GM12892 (cell line): ENCODE measurements at places on chromosomes 6 and 20.

GRCh38 chr6:42320762-42321161 lies 103.1 kb upstream of the MRPS10 start:
- no peak for DNase-seq

GRCh38 chr6:6616656-6617055 lies 28.1 kb downstream of the LY86 start:
- no peak for DNase-seq

DNA sequence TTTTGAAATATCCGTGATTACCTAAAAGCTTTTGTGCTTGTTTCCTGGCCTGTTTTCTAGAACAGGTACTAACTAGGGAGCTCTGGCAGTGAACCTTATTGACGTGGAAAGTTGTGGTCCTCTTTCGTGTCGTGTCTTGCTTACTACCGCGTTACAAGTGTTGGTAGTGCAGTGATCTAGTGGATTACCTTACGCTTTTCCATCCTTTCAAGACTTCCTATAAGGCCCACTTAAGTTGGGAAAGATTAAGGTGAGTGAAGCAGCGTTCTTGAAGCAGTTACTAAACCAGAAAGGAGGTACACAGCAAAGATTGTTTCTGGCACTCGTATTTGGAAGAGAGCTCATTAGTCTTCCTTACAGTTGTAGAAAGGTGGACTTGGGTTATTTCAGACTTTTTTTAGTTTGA lies 1.9 kb downstream of the PNRC1 start:
- no peak for DNase-seq

- no peak for DNase-seq
These were observed 219.8 kb upstream of the UFL1 start for GRCh38 chr6:96301781-96302180.

DNA sequence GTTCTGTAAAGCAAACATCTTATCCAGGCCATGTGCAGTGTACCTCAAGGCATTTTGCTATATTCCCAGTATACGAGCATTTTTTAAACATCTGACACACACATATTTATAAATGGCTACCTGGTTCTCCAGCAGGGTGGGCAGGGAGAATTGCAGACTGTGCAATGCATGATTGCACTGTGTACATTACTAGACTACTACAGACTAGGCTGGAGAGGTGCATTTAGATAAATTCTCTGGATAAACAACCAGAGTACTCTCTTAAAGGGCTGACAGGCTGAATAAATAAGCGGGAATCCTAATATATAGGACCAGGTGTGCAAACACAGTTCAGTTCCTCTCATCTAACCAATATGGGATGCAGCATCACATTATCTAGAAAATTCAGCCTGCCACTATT lies 428.3 kb upstream of the ARID1B start:
- no peak for DNase-seq

DNA sequence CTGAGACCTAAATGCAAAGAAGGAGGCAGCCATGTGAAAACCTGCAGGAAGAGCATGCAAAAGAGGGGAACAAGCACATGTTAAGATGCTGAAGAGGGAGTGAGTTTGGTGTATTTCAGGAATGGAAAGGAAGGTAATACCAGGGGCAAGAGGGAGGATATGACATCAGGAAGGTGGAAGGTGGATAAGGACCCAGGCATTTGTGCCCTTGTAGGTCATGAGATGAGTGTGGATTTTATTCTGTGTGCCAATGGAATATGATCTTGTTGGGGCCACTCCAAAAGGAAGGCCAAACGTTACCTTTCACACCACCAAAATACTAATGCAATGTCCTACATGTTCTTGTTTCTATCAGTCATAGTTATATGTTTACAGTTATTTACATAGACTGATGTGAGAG lies 17.2 kb upstream of the DOK5 start:
- DNase-seq = no peak

DNA sequence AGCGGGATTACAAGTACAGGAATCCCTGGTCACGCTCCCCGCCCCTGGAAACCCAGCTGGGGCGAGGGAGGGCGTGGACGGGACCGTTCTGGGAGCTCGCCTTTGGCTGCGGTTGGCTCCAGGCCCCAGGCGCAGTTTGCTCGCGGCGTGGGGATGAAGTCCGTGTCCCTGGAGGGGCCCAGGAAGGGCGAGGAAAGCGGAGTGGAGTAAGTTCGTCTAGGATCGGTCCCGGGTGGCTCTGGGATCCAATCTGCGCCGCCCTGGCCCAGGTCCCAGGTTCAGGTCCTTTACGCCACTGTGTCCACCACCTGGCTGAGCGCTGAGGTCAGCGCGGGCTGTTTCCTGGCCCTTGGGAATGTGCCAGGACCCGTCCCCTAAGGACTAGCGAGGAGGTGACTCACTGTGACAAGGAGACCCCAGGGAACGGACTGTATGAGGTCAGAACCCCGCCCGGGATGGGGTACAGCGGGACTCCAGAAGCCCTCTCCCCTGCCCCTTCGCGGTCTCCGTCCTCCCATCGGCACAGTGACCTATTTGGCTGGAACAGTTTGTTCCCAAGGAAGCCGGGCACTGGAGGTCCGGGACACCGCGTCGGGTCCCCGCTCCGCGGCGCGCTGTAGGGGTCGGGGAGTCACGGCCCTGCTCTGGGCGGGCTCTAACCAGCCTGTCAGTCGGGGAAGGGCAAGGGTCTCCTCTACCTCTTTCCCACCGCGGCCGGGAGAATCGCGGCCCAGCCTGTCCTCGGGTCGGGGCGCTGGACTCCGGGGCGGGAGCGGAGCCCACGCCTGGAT lies 724 bp downstream of the CDKN1A start:
- no peak for DNase-seq

DNA sequence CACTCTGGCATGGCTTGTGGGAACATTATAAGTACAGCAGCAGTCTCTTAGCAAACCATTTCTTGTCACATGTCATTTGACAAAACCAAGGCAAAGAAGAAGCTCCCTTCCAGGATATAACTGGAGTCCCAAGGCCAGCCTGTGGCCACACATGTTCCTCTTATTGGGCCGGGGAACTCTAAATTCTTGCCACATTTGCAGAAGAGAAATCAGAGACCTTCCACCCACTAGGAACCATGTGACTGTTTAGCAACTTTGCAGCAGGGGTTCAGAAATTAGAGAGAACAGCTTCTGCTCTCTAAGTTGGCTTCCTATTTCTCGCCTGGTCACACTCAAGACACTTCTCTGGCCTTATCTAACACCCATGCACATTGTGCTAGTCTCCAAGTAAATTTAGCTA lies 20.4 kb upstream of the MEP1A start:
- no peak for DNase-seq

DNA sequence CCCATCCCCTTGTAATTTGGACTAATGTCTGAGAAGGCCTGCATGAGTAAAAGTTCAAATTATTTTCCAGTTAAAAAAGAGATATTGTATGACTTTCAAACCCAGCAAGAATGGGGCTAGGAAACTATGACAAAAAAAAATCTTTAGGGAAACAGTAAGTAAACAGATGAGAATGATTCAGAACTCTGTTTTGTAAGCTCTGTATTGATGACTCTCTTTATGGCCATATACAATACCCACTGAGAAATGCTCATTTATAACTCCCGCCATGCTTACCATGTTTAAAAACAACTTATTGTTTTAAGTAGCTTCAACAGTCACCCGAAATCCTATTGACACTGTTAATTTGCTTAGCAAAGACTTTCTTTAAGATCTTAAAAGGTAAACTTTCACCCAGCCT lies 17.2 kb upstream of the PCK1 start:
- no peak for DNase-seq

- no peak for DNase-seq
These were observed 69.7 kb downstream of the HIVEP1 start for GRCh38 chr6:12081771-12082170.

GRCh38 chr6:53244958-53245357 lies 96.3 kb upstream of the GCM1 start:
- DNase-seq = peak; percentile 31

GRCh38 chr20:15077733-15078250 lies 740.4 kb upstream of the FLRT3 start:
- DNase-seq = no peak

- peak; percentile 68 for DNase-seq
These were observed at the start of gene CTSZ for GRCh38 chr20:59006864-59007664. Gene CTSZ, minus strand, starts transcription at chr20:59007254. Its CDS starts 126 bp downstream, at chr20:59007128.

DNA sequence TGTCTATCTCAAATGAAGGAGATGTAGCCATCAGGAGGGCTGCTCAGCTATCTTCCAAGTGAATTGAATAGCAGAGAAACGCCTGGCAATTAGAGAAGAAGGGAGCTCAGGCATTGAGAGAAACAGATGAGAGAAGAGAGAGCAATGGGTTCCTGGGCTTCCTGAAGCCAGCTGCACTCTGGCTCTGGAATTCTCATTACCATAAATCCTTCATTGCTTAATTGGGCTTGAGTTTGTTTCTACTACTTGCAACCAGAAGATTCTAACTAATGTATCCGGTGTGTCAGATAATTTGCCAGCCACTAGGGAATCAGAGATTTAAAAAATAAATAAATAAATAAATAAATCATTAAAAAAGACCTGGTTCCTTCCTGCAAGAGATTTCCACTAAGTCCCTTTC lies 25.0 kb upstream of the CDKAL1 start:
- DNase-seq = no peak

GRCh38 chr6:11277275-11278206 lies 45.1 kb upstream of the NEDD9 start:
- peak; percentile 42 for DNase-seq

- DNase-seq = no peak
These were observed 96.4 kb upstream of the RNF24 start for GRCh38 chr20:4111440-4112411.

DNA sequence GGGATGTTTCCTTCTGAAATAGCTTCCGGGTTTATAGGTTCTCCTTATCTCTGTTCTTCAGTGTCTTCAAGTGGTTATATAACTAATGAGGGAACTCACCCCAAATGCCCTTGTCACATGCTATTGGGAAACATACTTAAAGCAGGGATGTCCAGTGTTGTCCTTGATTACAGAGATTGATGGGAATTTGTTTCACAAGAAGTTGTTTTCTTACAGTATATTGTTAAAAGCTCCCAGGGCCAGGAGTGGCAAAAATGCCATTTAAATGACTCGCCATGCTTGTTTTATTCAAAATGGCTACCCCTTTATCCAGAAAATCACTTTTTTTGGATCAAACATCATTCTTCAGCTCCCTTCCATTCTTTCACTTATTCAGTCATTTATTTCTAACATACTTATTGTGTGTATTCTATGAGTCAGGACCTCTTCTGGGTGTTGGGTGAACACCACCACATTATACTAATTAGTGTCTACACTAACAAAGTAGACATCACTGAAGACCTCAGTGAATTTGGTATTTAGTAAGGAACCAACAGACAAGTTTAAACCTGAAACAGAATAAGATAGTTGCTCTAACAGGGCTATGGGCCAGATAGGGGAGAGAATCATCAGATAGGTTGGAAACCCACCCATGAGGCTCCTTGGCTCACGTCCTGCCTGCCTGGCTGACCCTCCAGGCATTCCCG lies 791.1 kb downstream of the MAFB start:
- no peak for DNase-seq

DNA sequence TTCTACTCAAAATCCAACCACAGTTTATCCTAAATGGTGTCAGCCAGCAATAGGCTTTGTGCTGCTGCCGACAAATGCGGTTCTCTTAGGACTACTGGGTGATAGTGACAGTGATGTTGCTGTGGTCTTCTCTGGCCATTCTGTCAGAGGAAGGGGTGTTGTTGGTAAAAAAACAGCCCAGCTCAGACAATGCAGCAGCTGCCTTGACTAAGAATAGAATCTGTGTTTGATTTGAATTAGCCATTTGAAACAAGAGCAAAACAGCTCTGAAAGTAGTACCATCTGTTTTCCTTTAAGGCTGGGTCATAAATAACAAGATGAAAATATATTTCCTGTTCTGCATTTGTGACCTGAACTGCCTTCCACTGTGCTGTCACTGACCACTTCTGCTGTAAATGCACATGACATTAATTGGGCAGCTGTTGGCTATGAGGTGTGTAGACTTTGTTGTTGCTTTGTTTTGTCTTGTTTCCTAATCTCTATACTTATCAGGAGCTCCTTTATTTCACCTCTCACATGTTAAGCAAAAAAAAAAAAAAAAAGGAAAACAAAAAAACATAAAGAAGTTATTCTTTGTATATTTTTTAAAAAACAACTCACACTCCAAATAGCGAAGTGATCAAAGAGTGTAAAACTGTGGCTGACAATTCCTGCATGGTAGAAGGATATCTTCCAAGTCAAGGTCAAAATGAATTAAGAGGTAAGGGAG lies 497.8 kb upstream of the ARID1B start:
- no peak for DNase-seq

DNA sequence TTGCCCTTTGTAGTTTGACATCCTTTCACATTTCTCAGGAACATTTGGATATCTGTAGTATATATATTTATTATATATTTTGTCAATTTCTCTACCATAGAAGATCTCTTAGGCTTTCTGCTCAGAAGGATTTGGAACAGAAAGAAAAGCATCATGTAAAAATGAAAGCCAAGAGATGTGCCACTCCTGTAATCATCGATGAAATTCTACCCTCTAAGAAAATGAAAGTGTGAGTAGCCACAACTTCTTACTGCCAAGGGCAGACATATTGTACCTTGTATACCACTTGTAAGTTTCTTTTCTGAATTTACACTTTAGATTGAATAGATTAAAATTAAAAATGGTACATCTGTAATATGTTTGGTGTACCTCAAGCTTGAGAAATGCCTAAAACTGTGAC lies 31.2 kb downstream of the TPX2 start:
- no peak for DNase-seq

DNA sequence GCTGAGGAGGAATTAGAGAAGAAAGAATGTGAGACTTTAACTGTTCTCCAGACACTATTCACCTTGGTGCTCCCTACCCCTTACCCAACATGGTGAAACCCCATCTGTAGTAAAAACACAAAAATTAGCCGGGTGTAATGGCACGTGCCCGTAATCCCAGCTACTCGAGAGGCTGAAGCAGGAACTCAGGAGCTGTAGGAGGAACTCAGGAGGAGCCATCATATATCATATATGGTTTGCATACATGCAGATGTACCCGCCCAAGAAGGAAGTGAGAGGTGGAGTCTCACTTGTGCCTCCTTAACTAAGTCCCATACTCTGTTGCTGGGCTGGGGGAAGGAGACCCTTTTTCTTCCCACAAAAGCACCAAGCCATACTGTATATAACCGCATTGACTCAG lies 35.5 kb upstream of the ME1 start:
- no peak for DNase-seq

DNA sequence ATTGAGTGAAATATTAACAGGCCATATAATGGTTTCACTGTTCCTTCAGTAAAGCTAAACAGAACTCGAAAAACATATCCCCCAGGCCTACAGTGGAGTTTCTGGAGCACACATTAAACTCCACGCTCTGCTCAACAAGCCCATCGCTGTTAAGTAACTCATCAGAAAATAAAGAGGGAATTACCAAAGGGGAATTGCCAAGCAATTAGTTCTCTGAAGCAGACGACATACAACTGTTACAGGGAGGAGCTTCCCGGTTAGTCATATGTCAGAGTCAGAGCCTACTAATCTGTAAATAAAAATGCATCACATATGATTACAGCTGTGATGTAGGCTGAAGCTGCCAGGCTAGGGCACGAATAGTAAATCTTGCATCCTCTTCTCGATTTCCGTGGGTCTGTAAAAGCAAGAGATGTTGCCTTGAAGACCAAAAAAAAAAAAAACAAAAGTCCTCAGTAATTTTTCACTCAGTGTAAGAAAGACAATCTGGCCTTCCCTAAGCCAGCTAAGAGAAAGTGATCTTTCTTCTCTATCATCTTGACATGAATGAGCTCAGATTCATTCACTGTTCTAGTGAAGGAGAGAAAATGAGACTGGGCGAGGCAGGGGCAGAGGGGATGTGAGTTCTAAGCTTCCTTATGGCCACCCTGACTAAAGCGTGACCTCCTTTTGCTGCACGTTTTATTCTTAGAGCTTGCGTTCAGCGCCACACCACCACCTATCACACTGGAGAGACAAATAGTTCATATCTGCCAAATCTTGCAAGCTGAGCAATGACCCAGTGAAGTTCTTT lies 13.8 kb downstream of the ATXN1 start:
- no peak for DNase-seq

- DNase-seq = no peak
These were observed 29.0 kb downstream of the KCNG1 start for GRCh38 chr20:50993876-50994275.
